ENCODE measurements at places on chromosomes 2 and 18.

DNA sequence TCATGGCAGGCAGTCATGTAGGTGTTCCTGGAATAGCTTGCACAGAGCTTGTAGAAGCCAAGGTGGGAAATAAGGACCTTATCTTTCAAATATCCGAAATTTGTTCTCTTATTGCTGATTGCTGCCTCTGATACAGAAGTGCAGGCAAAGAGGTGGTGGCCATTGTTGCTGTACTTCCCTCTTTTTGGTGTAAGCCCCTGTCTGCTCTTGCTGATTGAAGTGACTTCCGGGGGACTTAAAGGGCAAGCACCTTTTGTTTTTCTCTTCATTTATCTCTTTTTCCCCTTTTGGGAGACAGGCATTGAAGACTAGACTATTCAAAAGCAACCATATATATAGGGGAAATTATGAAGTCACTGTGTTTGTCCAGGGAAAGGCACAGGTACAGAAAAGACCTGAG lies 131.6 kb upstream of the OTX1 start:
- DNase-seq: no peak

DNA sequence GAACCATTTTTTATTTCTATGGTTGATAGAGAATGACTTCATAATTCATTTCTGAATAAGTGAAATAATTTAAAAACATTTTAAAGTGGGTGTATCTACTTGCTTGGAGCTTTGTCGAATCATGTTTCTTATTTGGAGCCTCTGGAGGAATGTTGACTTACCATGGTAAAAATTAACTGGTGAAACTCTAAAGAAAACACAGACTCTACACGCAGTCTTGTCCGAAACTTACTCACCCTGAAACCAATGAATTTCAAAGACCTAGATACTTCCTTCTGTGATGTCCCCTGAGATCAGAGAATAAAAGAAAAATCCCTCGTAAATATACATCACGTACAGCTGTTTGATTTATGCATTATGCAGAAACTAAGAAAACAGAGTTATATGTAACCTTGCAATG lies 665.2 kb upstream of the NRXN1 start:
- DNase-seq: peak; percentile 4

DNA sequence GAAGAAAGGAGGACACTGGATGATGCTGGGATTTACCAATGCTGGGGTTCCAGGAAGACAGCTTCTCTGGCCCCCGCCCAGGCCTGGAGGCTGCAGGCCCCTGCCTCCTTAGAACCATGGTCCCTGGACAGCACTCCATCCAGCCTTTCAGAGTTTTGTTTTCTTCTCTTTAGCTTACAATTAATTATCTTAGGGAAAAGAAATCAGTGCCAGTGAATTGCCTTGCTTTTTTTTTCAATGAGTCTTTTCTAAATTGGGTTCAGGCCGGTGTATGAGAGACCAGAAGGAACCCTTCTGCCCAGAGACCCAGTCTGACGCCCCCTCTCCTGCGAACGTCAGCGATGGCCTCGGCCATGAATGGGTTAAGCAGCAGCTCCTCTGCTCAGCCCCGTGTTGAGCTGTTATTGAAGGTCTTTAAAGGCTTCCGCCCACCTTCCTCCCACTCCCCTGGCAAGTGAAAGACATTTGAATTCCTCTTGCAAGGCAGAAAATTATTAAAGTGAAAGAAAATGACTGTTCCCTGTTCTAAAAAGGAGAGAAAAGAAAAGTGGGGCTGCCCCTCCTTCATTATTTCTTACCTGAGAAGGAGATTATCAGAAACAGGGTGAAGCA lies 65.7 kb upstream of the CHMP1B start:
- no peak for DNase-seq

- DNase-seq: no peak
Observed at GRCh38 chr2:54941248-54941984, 108.8 kb downstream of the RTN4 start.

GRCh38 chr2:7133521-7133920 lies 216.3 kb downstream of the RNF144A start:
- peak; percentile 23 for DNase-seq

GRCh38 chr18:75926811-75927210 lies 499.3 kb upstream of the SMIM21 start:
- no peak for DNase-seq

GRCh38 chr2:12430407-12431133 lies 286.2 kb upstream of the TRIB2 start:
- no peak for DNase-seq

- DNase-seq: no peak
Observed at GRCh38 chr2:51662187-51662586, 630.3 kb upstream of the NRXN1 start.

DNA sequence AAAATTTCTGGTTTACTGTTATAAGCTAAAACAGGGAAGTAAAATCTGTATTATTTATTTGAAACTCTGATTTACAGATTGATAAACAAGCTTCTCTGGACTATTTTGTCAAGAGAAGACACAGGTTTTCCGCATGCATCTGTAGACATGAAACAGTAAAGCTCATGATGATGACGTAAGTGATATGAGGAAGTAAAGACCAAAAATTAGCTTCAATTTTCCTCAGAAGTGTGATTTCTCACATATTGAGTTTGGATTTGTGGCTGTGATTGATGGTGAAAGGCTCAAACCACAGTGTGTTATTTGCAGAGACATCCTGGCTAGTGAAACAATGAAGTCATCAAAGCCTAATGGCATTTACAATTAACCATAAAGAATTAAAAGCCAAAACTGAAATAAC lies 12.6 kb upstream of the LONRF2 start:
- no peak for DNase-seq

Data from HuH-7 (cell line).